ENCODE measurements at places on chromosomes 4 and X.
A peak's percentile ranks its signal among the peaks of the same experiment; 100 is the strongest.

GRCh38 chr4:3251691-3252479 lies 2.9 kb downstream of the MSANTD1 start:
- no peak for DNase-seq

GRCh38 chr4:185738820-185739219 lies 73.2 kb downstream of the SORBS2 start:
- no peak for DNase-seq

DNA sequence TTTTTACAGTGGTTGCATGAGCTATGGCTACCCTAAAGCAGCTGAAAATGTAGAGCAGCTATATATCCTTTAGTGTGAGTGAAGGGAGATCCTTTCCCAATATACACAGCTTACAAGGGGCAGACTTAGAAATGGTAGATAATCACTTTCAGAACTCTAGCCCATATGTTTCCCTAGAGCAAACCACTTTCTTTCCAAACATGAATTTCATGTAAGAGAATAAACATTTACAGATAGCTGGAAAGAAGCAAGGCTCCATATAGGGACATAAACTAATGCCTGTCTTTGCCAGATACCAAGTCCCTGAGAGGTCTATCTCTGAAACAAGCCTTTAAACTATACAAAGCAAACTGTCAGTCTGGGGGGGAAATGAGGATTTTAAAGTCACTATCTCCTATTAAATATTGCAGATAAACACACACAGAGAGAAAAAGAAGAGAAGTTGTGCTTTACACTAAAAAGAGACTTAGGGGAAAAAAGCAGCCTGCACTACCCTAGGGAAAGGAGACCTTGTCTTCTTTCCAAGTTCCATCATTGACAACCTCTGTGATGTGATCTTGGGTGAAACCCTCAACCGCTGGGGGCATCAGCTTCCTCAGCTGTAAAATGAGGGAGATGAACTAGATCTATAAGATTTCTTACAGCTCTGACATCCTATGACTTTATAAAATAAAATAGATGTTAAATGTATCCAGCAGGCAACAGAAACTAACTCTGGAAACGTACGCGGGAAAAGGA lies 73.6 kb downstream of the TMEM156 start:
- DNase-seq: peak; percentile 31

DNA sequence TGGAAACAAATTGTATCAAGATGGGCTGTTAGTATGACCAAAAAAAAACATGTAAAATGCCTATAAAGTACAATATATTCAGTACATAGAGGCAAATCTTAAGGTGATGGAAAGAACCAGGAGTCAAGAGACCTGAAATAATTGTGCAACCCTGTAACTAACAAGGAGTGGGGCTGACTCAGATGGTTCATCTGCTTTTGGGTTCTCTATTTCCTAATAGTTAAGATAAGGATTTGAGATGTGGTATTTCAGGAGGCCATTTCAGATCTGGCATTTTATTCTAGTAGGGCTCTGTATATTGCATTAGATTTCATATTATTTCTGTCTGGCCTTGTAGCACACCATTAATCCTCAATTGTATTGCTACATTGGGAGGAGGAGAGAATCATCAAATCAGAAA lies 268.4 kb downstream of the HS3ST1 start:
- no peak for DNase-seq

GRCh38 chr4:154084864-154085263 lies 296.0 kb upstream of the SFRP2 start:
- no peak for DNase-seq

DNA sequence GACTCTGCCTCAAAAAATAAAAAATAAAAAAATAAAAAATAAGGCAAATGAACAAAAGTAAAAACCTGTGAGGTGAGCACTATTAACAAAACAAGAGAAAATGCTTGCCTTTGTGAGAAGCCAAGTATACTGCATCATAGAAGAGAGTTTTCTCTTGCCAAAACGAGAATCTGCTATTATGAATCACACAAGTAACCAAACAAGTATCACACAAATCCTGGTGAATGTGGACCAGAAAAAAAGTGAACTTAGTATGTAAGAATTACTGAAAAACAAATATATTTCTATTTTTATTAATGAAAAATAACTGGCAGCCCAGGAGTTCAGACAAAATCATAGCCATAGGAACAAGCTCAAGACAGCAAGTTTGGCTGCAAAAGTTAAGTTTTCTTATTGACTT lies 193.5 kb downstream of the PDGFC start:
- DNase-seq: no peak

- DNase-seq: no peak
Observed at GRCh38 chr4:114864060-114864459, 249.4 kb downstream of the NDST4 start.

- peak; percentile 37 for DNase-seq
Observed at GRCh38 chrX:74535408-74536151, 78.8 kb downstream of the RLIM start.

Measured in activated CD4-positive, alpha-beta T cell treated with anti-CD3 and anti-CD28 coated beads, Interleukin-10, Interleukin-2, amounts not matched to agents 100 ng/mL and 50 ng/mL, durations not matched to agents 16 hours and 8 hours (primary cell).